ENCODE measurements at places on chromosomes 5 and 9.

DNA sequence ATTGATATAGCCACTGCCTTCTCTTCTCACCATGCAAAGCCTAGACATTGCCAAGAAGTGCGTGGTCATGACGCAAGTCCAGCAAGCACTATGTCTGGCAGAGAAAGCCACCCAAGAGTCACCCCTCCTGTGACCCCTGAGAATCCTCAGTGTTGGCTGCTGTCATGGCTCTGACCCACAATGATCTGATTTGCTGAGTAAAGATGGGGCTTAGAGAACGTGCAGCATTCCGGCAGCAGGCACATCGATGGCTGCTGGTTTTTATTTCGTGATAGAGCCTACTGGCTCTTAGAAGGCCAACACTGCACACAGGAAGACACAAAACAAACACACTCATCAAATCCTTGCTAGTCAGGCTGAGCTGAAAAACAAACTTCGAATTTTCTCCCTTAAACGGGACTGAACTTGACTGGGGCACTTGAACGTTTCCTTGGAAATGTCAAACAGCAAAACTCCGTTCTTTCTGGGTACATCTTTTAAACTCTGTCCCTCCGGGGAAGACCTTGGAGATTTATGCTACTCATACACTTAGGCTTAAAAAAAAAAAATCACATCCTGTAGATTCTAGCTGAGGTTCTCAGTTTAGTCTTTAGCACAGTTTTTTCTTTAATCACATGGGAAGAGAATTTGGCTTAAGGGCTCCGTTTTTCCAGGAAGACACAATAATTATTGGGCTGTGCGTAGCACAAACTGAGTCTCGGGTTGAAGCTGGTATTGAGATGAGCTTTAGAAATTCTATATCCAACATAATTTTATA, 88.2 kb upstream of the BASP1 start:
- no peak for DNase-seq

- DNase-seq = peak; percentile 24
These were observed 43.2 kb upstream of the ANKH start for GRCh38 chr5:14914623-14915260.

- no peak for DNase-seq
These were observed 157.1 kb downstream of the ZNF462 start for GRCh38 chr9:107020040-107020530.

DNA sequence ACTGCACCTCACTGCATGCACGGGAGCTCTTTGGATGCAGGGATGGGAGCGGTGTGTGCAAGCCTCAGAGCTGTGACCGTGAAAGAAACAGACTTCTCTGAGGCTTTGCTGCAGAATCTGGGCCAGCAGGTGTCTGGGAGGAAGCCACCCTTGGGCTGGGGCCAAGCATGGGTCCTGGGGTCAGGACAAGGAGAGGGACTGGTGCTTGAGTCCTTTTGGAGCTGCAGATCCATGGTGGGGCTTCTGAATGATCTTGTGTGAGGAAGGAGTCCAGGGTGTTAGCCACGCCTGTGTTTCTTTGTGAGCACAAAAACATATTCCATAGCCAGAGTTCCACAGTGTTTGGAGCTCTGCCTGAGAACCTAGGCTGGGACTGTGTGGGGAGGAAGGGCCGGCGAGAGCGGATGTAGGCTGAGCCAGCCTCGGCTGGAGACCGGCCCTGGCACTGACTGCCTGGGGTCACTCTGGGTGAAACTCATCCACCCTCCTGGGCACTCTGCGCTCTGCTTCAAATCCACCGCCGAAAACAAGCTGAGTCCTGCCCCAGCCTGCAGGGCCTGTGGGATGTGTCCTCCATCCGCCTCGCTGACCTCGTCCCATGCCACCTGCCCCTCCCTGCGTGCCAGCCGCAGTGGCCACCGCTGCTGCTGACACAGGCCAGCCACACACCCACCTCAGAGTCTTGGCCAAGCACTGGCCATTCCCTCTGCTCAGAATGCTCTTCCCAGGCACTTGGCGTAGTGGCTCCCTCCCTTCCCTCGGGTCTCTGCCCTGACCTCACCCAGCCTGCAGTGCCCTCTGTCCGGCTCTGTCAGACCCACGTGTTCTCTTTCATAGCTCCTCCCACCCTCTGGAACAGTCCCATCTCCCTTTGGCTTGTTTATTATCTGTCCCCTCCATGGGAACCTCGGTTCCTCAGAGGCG, 26.7 kb downstream of the ERGIC1 start:
- no peak for DNase-seq

DNA sequence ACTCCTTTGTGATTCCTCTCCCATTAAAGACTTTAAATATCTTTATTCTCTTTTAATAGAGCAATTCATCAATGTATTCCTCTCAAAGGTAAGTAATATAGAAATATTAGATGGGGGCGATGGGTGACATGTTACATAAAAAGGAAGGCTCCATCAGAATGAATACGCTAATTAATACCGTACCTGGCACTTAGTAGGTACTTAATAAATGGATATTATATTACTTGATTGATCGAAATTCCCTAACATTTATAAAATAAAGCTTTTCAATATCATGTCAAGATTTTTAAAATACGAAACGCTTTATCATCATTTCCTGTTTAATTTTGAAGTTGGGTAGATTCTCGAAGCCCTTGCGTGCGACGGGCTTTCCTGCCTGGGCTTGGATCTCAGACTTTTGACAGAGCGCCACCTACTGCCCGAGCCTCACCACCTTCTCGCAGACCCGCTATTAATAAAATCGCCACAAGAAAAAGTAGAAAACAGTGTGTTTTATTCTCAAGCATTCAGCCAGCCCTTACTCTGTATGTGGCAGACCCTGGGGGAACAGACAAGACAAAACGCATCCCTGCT, 99.4 kb downstream of the C5orf15 start:
- peak; percentile 73 for DNase-seq

GRCh38 chr5:57117596-57117995, 56.3 kb upstream of the GPBP1 start:
- DNase-seq = peak; percentile 11

DNA sequence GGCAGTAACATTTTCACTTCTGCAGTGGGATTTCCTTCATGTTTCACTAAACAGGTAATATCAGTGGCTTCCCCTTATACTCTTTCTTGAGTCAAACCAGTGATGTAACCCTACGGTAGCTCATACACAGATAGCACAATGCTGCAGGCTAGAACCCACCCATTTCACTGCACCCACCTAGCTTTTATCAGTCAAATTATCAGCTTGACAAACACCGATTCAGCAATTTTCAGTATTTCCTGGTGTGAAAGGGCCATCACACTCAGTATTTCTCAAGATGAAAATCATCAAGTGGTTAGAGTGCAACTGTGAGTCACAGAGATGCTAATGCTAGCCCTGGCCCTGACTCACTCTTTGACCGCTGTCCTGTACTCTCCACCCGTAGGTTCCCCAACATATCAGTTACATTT, 242.3 kb upstream of the PTGER4 start:
- peak; percentile 29 for DNase-seq

DNA sequence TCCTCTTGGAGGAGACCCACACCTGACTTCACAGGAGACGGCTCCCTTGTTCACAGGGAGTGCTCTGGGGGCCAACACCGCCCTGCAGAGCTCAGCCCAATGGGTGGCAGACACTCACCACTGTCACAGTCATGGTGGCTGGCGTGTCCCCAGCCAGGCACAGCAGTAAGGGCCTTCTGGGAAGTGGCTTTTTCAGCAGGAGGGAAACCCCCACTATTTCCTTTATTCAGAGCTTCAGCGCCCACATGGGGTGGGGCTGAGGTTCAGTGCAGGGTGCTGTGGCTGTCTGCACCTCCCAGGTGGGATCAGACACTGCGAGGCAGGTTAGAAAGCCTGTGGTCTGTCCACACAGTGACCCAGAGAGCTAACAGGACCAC, 3.6 kb upstream of the SNAPC4 start:
- no peak for DNase-seq

DNA sequence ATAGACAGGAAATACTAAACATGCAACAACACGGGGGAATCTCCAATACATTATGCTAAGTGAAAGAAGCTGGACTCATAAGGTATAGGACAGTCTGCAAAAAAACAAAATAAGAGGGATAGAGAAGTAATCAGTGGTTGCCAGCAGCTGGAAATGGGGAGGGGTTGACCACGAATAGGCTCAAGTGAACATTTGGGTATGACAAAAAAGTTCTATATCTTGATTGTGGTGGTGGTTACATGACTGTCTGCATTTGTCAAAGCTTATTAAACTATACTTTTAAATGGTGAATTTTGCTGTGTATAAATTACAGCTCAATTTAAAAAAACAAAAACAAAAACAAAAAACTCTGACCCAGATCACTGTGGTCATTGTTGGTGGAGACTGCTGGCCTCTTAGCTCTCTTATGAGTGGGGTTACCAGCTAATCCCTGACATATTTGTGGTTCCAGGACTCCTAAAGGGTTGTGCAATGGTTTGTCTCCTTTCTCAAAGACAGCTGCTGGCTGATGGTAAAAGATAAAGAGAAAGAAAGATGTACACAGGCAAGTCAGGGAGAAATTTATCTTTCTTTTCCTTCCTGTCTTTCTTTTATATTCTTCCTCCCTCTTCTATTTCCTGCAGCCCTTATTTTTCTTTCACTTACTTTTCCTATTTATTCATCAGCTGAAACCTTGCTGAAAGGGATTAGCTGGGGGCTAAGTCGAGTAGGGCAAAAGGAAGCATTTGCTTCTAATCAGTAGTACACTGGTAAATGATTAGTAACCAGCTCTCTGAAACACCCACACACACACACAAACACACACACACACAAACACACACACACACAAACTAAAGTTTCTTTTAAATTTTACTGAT, 42.6 kb upstream of the APC start:
- no peak for DNase-seq

DNA sequence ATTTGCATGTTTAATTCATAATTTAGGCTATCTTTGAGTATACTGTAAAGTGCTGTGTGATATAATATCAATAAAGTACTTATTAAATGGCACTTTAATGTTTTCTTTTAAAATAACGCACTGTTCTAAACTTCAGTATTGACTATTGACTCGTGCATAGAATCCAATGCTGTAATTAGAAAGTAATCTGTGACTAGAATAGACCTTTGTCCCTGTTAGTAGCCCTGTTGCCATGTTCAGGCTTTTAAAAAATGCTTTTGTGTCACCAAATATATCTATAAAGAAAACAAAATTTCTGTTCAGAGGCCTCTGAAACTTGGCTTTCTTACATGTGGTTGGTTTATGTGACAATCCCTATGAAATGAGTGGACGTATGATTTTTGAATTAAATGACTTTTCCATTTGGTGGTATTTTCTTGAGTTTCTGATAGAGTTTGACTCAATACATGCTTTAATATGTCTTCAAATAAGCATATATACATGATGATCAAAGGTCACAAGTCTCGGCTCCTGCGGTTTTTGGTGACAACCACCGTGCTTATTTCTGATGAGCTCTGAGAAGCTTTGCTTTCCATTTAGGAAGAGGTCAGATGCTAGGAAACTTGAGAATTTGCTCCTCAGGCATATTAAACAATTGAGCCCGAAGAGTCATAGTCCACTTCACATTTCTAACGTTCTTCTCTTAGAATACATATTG, 174.7 kb downstream of the NR3C1 start:
- no peak for DNase-seq

DNA sequence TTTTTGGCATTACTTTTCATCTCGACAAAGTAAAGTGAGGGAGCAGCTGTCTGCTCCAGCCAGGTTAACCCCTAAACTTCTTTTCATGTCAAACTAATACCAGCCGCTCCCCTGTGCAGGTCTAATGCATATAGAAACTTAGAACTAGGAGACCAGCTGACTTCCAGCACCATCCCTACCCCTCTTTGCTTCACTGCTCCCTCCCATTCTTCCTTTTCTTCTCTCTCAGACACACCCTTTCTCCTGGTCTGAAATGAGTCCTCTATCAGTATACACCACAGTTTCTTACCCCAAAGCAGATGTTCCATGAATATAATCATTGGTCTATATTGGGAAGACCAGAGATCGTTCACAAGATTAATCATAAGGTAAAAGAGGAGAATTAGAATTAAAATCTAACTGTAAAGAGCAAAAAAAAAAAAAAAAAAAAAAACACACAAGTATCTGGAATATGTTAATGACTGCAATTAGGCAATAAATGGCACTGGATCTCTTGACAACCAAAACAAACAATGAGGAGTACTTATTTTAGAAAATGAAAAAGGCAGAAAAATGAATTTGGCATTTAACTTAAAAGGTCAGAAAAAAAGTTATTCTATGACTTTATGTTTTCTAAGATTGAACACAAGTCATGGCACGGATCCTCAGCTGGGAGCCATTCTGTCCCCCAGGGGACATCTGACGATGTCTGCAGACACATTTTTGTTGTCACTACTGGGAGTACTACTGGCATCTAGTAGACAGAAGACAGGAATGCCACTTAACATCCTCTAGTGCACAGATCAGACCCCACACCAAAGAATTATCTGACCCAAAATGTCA, 209.8 kb downstream of the PJA2 start:
- DNase-seq = no peak

DNA sequence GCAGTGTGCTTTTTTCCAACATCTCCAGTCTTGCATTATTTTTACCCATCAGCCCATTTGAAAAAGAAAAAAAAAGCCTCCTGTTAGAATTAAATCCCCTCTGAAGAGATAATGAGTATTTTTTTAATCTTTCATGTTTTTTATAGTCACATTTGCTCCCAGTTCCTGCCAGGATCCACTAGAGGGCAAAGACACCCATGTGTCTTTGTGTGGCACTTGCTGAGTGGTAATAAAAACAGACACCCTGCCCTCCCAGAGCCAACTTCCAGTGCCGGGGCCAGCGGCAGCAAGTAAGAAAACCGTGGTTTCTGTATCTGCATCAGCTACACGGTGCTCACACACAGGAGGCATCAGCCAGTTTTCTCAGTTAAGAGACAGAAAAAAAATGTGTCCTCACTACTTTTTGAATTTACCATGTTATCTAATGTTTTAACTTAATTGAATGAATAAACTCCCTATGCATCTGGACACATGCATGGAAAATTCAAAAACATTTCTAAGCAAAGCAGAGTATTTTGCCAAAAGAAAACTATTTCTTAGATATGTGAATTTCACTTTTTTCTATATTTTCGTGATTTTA, 70.2 kb upstream of the PLEKHG4B start:
- DNase-seq = peak; percentile 61

- DNase-seq = peak; percentile 15
These were observed 24.8 kb upstream of the CTNNAL1 start for GRCh38 chr9:109037946-109038715.

DNA sequence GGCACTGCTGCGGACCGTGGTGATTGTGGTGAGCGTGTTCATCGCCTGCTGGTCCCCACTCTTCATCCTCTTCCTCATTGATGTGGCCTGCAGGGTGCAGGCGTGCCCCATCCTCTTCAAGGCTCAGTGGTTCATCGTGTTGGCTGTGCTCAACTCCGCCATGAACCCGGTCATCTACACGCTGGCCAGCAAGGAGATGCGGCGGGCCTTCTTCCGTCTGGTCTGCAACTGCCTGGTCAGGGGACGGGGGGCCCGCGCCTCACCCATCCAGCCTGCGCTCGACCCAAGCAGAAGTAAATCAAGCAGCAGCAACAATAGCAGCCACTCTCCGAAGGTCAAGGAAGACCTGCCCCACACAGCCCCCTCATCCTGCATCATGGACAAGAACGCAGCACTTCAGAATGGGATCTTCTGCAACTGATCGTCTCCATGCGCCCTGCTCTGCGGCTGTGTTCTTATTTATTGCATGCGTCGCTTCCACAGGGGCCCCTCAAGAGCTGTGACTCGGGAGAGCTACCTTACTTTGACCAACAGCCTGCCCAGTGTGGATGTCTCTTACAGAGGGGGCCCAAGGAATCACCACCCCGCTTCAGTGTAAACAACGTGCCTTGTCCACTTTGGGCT, 10.8 kb downstream of the S1PR3 start:
- no peak for DNase-seq

Measured in LoVo (cell line).